ENCODE measurements at places on chromosomes 2 and 18.

DNA sequence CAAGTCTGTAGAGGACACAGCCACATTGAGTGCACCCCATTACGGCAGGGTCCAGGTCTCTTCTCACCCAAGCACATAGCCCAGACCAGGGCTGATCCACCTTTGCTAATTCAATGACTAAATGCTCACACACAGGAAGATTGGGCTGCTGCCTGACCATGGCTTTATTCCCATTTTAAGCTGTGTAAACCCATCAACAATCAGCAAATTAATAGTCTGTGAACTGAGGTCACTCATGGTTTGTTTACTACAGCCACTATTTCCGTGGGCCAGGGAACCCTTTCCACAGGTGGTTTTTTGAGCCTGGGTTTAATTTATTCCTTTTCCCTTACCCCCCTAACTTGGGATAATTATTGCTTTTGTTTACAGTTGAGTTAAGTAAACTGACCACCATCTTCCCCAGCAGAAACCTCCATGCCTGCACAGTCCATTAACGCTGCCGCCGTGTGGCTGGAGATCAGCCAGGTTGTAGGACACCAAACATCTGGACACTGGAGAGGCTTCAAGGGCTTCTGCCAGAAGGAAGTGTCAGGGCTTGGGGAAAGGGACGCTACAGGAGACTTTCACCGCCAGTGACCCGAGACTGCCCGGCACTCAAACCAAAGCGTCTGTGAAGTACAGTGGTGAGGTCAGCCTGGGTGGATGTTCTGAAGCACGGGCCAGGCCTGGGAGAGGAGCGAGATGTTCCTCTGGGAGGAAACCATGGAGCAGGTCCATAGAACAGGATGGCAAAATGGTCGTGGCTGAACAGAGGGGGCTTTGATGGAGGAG lies 282.9 kb downstream of the DYSF start:
- DNase-seq = no peak

GRCh38 chr2:69567909-69568300 lies 75.6 kb downstream of the AAK1 start:
- DNase-seq = no peak

DNA sequence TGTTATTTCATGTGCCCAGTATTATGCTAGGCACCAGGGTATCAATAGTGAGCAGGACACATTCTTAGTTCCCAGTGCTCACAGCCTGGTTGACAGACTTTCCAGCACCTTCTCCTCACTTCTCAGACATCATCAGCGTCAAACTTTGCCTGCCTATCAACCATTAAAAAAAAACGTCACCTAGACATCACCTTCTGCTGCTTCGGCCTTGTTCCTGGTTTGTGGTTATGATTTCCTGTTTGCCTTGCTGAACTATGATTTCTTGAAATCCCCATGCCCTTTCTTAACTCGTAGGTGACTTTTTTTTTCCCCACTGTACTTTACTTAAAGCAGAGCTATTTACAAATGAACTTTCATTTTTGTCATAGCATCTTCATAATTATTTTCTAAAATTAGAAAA lies 60.4 kb upstream of the NABP1 start:
- peak; percentile 39 for DNase-seq

GRCh38 chr2:95023222-95023597 lies 2.3 kb upstream of the MAL start:
- peak; percentile 52 for DNase-seq

- peak; percentile 22 for DNase-seq
These were observed 14.4 kb downstream of the GPR55 start for GRCh38 chr2:230910546-230911177.

Measured in stimulated activated CD8-positive, alpha-beta memory T cell treated with anti-CD3 and anti-CD28 coated beads, Interleukin-4, amount 100 ng/mL, for 48 hours (primary cell).